Stimulated activated CD8-positive, alpha-beta memory T cell treated with anti-CD3 and anti-CD28 coated beads, Interleukin-4, amount 100 ng/mL, for 1 hour (primary cell): ENCODE measurements at places on chromosomes 4 and X.

- no peak for DNase-seq
Observed at GRCh38 chrX:101357166-101357795, 8.7 kb upstream of the TIMM8A start.

- no peak for DNase-seq
Observed at GRCh38 chrX:44317181-44317580, 26.3 kb downstream of the EFHC2 start.

DNA sequence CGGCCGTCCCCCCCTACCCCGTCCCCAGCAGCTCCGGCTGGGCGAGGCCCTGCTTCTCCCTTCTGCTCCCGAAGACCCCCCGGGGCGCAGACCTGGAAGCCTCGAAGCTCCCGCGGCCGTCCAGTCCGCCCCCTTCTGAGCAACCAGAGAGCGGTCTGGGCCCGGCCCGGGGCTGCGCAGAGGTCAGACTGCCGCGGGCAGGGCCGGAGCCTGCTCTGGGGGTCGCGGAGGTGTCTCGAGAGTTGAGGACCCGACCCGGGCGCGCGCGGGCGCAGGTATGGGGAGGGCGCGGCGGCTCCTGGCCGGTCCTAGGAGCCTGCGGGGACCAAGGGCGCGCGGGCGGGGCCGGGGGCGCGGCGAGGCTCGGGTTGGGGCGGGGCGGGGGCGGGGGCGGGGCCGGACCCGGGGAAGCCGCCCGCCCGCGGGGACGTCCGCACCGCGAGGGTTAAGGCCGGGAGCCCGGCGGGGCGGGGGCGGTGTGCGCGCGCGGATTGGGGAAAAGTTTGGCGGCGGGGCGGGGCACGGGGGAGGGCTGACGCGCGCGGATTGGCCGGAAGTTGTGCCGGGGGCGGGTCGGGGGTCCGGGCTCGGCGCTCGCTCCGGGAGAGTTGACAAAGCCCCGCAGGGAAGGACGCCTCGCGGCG, at the start of gene FGFRL1:
Gene FGFRL1 (plus strand): TSS at position 605 of the 644 bp plus-strand sequence. CDS start 860 bp downstream, outside the sequence.
- peak; percentile 83 for DNase-seq

GRCh38 chrX:43165343-43165920, 387.5 kb upstream of the PPP1R2C start:
- DNase-seq, result no peak

DNA sequence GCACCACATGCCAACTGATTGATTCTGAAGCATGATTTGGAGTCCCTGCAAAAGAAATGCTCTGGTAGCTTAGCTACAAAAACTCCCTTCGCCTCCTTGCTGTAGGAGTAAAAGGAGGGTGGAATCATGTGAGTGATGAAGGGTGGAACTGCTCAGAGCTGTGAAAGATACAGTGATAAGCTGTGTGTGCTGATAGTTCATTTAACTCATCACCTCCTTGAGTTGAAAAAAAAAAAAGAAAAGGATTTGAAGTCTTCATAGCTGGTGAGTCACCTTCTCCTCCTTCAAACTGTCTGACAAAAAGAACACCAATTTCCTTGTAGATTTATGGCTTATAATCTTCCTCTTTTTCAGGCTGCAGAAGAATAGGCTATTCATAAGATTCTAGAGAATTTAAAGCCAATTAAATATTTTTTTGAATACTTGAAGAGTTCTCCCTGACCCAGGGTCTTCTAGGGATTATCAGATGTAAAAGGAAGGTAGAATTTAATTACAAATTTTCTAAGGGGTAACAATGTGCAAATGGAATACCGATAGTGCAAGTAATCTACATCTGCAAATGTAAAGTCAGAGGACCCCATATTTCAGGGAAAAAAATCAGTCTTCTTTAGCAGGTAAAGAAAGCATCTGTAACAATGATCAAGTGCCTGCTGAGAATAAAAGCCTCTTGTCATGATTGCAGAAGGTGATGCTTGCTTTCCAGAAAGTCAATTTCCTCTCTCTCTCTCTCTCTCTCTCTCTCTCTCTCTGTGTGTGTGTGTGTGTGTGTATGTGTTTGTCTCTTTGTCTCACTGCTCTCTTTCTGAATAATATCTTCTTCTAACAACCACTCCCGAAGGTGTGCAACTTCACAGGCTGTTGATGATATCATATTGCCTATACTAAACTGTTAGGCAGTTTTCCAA, 208.8 kb upstream of the VEGFC start:
- no peak for DNase-seq

DNA sequence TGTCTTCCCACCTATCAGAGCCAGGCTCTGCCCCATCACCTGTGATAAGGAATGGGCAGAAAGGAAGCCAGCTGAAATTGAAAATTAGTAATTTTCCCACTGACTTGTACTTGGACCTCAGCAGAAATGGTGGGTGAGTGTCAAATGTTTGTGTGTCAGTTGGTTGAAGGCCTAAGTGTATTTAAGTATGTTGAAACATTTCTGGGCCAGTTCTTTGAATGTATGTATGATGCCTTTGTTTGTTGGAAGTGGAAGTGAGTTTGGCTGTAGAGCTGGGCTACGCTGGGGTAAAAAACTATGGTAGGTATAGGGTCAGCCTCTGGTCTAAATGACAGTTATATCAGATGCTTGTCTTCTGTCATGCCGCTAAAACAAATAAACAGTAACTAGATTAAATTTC, 27.7 kb downstream of the JADE1 start:
- DNase-seq, result no peak

GRCh38 chr4:144556636-144557035, 89.3 kb upstream of the HHIP start:
- no peak for DNase-seq

- DNase-seq, result no peak
Observed at GRCh38 chrX:47706575-47706974, 47.6 kb upstream of the UXT start.

- DNase-seq, result no peak
Observed at GRCh38 chrX:154488336-154489075, 1.9 kb downstream of the SLC10A3 start.

- no peak for DNase-seq
Observed at GRCh38 chrX:22810876-22811275, 188.9 kb upstream of the DDX53 start.

DNA sequence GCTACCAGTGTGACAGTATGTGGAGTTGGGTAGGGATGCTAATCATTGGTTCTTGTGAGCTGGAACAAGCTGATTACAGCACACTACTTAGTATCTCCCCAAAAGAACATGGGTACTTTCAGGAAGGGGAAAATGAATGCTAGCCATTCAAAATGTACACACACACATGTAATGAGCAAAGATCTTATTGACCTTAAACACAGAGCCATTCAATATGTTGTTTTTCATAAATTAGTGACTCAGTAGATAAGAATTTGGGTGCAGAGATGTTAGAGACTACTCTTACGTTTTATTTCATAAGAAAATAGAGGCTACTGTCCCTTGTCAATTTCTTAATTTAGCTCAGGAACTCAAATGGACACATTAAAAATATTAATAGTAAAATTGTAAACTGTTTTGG, 509.5 kb upstream of the ATOH1 start:
- no peak for DNase-seq

DNA sequence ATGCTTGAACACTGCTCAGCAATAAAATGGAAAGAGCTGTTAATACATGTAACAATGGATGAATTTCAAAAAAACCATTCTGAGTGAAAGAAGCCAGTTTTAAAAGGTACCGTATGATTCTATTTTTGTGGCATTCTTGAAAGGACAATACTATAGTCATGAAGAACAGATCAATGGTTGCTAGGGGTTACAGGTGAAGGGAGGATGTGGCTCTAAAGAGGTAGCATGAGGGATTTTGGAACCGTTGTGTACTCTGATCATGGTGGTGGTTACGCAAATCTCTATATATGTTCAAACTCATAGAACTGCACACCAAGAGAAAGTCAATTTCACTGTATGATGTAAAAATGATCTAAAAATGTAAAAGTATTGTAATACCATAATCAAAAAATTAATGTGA, 40.0 kb upstream of the CTAG2 start:
- no peak for DNase-seq

DNA sequence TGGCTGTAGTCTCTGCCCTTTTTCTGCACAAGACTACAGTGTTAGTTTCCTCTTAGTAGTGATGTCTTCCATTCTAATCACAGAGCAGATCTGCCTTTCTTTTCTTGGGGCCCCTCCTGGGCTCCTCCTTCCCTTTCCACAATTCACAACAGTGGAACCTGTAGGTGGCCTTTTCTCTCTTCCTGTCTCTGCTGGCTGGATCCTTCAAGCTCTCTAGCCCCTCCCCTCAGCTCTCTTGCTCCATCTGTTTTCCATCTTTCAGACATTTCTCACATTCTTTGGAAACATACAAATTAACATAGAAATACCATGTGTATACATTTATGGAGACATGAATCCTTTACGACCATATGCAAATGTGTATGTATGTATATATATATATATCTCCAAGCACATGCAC, 304 bp upstream of the SPIN2A start:
- no peak for DNase-seq

- no peak for DNase-seq
Observed at GRCh38 chr4:174521800-174522182, 497 bp downstream of the HPGD start.

DNA sequence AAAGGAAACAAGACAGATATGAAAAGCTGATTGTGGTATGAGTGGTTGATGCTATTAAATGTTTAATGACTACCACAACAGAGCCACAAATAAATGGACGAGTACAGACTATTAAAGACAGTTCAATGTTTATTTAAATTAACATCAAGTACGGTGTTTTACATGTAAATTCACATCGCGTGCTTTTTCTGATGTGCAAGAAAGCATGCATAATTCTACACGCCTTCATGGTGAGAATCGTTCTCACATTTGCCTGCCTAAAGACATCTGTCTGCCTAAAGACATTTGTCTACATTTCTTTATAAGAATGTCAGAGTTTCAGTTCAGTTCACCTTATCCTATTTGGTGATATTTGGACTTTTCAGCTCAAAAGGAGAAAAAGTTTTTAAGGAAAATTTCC, 7.3 kb upstream of the GPR143 start:
- no peak for DNase-seq

DNA sequence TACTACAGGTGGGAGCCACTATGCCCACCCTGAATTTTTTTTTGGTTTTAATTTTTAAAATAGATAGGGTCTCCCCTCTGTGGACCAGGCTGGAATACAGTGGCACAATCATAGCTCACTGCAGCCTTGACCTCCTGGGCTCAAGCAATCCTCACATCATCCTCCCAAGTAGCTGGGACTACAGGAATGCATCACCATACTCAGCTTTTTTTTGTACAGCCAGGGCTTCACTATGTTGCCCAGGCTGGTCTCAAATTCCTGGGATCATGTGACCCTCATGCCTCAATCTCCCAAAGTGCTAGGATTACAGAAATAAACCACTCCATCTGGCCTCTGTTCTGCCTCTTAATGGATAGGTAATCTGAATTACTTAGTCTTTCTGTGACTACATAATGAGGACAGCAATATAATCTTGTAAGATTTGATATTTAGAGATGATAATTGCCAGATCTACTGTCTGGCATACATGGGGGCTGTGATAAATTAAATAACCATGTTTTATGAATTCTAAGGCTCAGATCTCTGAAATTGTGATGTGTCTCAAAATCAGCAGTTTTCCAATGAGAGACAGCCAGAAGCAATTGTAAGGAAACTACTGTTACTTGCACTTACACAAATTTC, 26.7 kb downstream of the PDS5A start:
- DNase-seq, result no peak

DNA sequence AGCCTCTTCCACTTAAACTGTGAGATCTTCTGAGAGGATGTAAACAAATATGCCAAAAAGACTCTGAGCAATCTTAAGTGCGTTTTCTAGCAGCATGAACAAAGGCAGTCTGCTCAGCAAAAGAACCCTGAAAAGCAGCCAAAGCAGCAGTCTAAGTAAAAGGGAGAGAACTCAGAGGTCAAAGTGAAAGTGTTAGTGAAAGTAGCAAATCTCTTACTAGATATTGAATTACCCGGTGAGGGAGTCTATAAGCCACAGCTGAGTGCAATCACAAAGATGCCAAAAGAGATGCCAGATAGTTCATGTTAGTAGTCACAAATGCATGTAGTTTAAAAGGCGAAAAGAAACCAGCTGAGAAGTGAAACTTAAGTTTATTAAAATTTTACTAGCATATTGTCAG, 7.9 kb upstream of the GNRHR start:
- DNase-seq, result no peak

- no peak for DNase-seq
Observed at GRCh38 chr4:113007151-113007550, 42.3 kb upstream of the ANK2 start.

DNA sequence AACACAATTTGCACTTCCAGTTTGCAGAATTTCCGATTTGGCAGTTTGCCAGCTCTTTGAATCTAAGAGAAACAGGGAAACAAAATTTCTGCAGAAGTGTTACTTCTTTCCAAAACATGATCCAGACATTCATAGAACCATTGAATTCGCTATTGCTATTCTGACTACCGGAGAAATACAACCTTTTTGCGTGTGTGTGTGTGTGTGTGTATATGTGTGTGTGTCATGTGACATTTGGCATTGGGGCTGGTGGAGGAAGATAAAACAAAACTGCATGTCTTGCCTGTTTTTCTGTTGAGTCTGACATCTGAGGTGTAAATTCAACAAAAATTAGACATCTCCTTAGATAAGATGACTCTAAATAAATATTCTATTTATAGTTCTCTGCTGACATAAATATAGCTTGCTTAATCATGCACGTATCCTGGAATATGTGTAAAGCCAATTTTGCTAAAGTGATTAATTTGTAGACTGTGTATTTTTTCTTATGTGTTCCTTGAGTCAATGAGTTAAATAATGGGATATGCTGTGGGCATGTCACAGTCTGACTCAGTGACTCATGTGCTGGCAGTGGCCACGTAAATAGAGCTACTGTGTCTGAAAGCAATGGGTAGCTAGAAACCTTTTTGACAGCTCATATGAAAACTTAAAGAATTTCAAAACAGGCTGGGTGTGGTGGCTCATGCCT, 98.9 kb downstream of the HPGD start:
- DNase-seq, result no peak

GRCh38 chr4:189073739-189074138, 866.9 kb upstream of the FRG1 start:
- DNase-seq, result no peak

GRCh38 chr4:143421609-143422008, 84.9 kb downstream of the GAB1 start:
- no peak for DNase-seq

GRCh38 chrX:11579636-11580600, 85.8 kb downstream of the ARHGAP6 start:
- DNase-seq, result no peak

DNA sequence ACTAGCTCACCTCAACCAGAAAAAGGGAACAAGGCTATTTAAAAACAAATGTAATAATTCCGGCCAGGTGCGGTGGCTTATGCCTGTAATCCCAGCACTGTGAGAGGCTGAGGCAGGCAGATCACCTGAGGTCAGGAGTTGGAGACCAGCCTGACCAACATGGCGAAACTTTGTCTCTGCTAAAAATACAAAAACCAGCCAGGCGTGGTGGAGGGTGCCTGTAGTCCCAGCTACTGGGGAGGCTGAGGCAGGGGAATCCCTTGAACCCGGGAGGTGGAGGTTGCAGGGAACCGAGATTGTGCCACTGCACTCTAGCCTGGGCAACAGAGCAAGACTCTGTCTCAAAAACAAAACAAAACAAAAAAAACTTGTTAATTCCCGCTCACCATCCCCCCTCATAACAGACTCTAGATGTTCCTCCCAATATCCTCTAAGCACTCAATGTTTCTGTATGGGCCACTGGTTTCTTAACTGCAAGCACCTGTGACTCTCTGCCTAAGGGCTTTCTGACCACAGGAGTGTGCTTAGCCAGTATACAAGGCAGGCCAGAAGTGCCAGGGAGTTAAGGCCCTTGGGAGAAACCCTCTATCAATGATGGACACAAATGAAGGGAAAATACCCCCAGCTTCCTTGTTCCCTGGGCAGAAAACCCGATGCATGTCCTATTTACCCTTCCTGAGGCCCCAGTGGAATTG, 21.0 kb upstream of the THOC2 start:
- DNase-seq, result no peak
